ENCODE measurements at places on chromosomes 5 and 9.

- DNase-seq: no peak
Measured at GRCh38 chr5:120532835-120533234, 68.7 kb downstream of the PRR16 start.

GRCh38 chr5:10592601-10593000 is 28.7 kb downstream of the ANKRD33B start:
- no peak for DNase-seq

DNA sequence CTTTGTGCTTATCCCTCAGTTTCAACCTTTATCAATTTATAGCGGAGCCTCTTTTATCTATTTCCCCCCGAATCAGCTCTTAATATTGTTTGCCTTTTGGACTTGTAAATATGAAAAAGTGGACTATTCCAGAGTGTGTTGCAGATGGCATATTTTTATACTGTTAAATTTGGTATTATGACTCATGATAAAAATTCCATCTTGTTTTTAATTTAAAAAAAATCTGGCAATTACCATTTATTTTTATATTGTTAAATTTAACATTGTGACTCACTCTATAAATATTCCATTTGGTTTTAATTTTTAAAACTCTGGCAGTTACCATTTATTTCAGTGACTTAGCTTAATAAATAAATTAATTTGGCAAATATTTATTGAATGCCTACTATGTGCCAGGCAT is 37.5 kb downstream of the RBM27 start:
- DNase-seq: no peak

GRCh38 chr9:19440823-19441580 is 32.2 kb downstream of the ACER2 start:
- DNase-seq: no peak

DNA sequence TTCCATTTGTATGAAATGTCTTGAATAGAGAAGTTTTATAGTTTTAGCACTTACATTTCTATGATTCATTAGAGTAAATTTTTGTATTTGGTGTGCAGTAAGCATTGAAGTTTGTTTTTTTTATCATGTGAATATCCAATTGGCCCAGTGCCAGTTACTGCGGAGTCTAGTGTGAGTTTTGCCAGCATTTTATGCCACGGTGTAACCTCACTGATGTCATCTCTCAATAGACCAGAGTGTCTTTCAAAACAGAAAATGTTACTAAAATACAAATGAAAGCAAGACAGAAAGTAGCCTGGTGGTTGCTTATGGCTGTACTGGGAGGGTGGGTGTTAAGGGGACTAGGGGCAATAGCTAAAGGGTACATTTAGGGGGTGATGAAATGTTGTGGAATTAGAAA is 62.8 kb downstream of the IPPK start:
- no peak for DNase-seq

DNA sequence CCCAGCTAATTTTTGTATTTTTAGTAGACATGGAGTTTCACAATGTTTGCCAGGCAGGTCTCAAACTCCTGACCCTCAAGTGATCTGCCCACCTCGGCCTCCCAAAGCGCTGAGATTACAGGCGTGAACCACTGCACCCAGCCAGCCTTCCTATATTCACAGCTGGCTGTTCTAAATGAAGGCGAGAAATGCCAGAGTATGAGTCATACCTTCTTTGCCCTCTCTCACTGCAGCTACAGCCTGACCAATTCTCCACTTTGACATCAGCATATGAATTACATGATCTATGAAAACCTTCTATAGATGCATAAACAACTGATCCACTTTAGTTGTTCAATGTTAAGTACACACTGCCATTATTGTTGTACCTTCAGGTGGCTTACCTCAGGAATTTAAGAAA is 14.5 kb downstream of the APTX start:
- DNase-seq: no peak

GRCh38 chr9:135703726-135704125 is 1.7 kb downstream of the KCNT1 start:
- no peak for DNase-seq

- no peak for DNase-seq
Measured at GRCh38 chr9:33202552-33203201, 35.5 kb upstream of the B4GALT1 start.

DNA sequence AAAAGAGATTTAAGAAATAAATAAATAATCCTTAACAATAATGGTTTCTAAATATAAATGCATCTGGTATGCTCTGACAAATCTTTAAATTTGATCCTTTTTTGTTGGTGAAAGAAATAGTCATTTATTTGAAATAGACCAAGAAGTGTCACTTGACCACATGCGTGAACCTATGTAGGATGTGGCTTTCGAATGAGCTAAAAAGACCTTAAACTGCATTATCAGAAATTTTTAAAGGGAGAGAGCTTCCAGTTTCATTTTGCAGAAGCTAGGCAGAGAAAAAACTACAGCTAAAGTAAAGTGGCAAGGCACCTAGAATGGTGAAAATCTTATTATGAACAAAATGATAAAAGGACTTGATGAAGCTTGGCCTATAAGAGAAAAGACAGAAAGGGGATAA is 309.2 kb upstream of the EFNA5 start:
- DNase-seq: no peak

DNA sequence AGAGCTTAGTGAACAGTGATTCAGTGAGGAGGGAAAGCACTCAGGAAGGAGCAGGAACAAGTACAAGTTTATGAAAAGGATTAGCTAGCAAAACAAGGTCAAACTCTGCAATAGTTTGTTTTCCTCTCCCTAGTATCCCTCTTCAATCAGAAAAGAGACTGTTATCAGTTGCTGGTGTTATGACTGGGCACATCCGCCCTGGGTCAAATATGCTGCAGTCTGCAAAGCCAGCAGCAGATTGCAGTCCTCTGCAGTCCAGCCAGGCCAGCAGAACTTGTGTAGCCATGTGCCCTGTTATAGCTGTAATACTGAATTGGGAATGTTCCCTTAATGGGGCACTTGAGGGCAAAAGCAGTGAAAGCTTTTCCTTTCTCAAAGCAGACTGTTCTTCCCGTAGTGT is 12.0 kb downstream of the PCDHAC2 start:
- no peak for DNase-seq

DNA sequence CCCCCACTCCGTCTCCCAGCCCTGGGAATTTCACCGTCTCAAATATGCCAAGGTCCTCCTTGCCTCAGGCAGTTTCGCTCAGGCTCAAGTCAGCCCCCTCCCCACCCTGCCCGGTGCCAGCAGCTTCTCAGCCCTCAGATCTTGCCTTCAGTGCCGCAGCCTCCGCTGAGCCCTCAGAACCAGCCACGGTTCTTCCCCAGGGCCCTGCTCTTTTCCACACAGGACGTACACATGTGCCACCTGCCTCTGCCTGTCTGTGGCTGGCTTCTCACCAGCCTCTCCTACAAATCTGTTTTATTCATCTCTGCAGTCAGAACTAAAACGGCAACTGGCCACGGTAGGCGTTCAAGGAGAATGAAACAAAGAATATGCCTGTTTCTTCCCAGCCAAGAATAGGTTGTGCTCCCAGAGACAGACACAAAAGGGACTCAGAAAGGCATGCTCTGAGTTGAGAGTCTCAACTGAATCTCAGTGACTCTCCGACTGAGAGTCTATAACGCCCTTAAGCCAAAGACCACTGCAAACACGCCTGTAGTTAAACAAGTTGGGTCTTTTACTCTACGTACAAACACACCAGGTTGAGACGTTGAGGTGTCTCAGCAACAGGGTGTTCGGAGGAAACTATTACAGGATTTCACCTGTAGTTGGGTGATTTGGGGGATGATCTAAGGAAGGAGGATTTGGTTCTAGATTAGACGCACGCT is 10.6 kb upstream of the GRIN1 start:
- DNase-seq: no peak

- no peak for DNase-seq
Measured at GRCh38 chr5:134772461-134773125, 14.0 kb downstream of the DDX46 start.

GRCh38 chr5:129718471-129719090 is 29.3 kb upstream of the MINAR2 start:
- no peak for DNase-seq

- no peak for DNase-seq
Measured at GRCh38 chr9:84305497-84306131, 34.9 kb downstream of the SLC28A3 start.

GRCh38 chr9:36136272-36136893 is at the start of gene GLIPR2:
Gene GLIPR2 (plus strand): TSS chr9:36136733. CDS start chr9:36136779, 46 bp downstream.
- DNase-seq: peak; percentile 56

DNA sequence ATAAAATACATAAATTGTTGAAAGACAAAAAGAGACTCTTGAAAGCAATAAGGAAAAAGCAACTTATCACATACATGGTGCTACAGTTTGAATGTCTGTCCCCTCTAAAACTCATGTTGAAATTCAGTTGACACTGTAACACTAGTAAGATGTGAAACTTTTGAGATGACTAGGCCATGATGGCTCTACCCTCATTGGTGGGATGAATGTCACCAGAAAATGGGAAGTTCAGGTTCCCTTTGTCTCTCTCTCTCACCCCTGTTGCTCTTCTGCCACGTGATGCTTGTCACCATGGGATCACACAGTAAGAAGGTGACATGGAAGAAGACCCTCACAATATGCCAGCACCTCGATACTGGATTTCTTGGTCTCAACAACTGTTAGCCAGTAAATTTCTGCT is 50.3 kb upstream of the SPTLC1 start:
- DNase-seq: no peak

DNA sequence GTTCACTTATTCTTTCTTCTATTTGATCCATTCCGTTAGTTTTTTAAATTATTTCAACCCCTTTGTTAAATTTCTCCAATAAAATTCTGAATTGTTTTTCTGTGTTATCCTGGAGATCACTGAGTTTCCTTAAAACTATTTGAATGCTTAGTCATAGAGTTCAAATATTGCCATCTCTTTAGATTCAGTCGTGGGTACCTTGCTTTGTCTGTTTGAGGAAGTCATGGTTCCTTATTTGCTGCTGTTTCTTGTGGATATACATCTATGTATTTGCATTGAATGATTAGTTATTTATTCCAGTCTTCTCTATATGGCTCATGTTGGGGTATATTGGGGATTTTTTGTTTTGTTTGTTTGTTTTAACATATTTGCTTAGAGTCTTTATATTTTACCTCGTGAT is 80.6 kb downstream of the HINT1 start:
- no peak for DNase-seq

- no peak for DNase-seq
Measured at GRCh38 chr5:43623048-43623680, 20.2 kb downstream of the NNT start.

DNA sequence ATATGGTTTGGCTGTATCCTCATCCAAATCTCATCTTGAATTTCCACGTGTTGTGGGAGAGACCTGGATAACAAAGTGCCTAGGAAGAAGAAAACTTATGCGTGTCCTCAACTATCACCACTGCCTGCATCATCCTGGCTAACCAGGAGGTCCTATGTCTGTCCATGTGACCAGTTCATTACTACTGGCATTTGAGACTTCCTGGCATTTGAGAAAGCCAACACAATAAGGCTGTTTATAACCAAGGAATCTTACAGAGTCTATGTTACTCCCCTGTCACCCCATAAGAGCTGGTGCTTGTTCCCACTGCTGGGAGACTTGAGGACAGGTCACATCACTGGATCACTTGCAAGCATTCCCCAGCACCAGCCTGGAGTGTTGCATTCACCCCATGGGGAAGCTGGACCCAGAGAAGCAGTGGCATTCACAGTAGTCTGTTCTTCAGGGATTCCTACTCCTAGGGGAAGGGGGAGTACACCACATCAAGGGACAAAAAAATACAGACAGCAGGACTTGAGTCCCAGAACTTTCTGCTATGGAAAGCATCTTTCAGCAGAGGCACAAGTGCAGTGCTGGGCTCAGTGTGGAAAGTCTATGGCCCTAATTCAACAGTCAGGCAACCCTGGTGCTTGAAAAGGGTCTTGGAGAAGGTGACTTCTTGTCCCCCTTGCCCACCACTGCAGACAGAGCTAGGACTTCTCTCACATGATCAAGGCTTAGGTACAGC is 717.1 kb downstream of the SEMA5A start:
- no peak for DNase-seq

DNA sequence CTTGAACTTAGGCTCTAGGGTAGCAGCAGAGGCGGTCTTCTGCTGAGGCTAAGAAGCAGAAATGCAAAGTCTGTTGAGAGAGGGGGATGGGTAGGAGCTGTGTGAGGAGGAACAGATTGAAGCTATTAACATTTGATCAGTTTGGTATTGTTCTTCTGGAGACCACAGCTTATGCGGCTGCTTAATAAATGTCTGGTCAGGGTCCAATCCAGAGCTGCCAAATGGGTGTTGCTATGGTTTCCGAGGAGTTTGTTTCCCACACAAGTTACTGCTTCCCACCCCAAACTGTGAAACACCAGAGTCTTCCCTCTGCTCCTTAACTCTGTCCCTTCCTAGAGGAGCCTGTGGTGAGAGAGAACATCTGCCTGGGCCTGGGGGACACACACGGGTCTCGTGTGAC is 142.2 kb upstream of the KLF4 start:
- no peak for DNase-seq

DNA sequence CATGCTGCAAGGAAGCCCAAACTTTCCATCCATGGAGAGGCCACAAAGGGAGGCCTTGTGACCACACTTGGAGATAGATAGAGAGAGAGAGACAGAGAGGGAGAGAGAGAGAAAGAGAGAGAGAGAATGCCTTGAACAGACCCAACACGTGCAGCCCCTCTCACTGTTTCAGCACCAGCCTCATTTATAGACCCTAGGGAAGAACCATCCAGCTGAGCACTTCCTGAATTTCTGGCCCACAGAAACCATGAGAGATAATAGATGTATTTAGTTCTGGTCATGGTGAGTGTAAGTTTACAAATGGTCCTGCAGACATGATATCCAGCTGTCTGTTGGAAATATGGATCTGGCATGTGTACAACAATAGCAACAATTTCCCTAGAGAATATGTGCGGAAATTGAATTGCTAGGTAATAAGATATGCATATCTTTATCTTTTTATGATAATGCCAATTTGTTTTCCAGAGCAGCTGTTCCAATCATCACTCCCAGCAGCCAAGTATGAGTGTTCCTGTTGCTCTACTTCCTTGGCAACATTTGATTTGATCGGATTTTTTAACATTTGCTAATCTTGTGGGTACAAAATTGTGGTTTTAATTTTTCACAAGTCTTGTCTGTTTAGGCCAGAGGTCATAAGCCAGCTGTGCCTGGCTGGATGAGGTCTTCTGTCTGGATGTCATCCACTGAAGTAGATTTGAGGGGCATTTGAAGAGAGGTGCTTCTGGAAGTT is 217.3 kb upstream of the IL12B start:
- DNase-seq: no peak

GRCh38 chr5:39623291-39623865 is 198.6 kb upstream of the DAB2 start:
- DNase-seq: no peak

DNA sequence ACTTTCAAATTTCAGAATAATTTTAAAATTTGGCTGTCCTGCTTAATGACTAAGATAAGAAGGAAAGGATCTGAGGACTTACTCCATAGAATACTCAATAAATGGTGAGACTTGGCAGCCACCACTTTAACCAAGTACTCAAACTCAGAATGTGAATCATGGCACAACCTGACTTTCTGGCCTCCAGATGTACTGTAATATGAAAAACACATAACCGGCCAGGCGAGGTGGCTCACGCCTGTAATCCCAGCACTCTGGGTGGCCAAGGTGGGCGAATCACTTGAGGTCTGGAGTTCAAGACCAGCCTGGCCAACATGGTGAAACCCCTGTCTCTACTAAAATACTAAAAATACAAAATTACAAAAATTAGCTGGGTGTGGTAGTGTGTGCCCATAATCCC is 10.0 kb upstream of the MARCHF6 start:
- no peak for DNase-seq

All from NCI-H1092 treated with DMSO at 0.1 percent for 48 hours (cell line).